ENCODE measurements at places on chromosomes 5 and 9. TPM values are rescaled to one million over a fixed set of nuclear protein-coding genes. Genes with fewer than 3 reads are reported as not detected.

GABRA1 gene
- total RNA-seq = not detected

FAM163B gene
- 0.31 TPM for total RNA-seq

CCDC107 gene
- 3.8 TPM for total RNA-seq

C9orf85 gene
- total RNA-seq = 29.3 TPM

FUBP3 gene
- 87.2 TPM for total RNA-seq

PCDHAC2 gene
- 1.9 TPM for total RNA-seq

OR1L8 gene
- total RNA-seq = not detected

ASPN gene
- total RNA-seq = not detected

SPINK13 gene
- not detected for total RNA-seq

SLC6A18 gene
- total RNA-seq = not detected

PRDM12 gene
- not detected for total RNA-seq

GCNT4 gene
- 0.25 TPM for total RNA-seq

PRPF4 gene
- 28.2 TPM for total RNA-seq

C5orf52 gene
- not detected for total RNA-seq

CACFD1 gene
- total RNA-seq = 29.3 TPM

DNA sequence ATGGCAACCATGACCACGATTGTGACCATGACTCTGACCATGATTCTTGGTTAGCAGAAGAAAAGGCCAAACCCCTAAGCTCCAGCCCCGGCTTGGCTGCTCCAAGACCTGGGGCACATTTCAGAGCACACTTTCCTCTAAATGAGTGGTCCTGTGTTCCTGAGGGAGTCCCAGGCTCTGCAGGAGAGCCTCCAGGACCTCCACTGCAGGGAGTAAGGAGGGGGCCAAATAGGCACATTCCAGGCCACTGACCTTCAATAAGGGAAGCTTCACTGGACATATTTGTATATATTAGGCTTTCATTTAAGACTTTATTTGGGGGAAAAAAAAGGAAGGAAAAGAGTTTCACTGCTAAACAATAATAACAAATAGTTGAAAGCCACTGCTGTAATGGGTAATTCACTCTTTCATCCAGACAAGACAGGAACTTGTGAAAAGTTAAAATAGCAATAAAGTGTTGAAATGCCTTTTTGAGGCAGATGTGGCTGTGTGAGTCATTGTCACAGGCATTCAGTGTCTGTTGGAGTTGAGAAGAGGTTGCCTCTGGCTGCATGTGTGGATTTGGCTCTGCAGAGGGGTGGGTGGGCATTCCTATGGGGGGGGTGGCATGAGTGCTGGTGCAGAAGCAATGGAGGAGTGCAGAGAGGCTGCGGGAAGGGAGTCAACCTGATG lies 63.9 kb upstream of the TGFBR1 start:
- no peak for DNase-seq

DNA sequence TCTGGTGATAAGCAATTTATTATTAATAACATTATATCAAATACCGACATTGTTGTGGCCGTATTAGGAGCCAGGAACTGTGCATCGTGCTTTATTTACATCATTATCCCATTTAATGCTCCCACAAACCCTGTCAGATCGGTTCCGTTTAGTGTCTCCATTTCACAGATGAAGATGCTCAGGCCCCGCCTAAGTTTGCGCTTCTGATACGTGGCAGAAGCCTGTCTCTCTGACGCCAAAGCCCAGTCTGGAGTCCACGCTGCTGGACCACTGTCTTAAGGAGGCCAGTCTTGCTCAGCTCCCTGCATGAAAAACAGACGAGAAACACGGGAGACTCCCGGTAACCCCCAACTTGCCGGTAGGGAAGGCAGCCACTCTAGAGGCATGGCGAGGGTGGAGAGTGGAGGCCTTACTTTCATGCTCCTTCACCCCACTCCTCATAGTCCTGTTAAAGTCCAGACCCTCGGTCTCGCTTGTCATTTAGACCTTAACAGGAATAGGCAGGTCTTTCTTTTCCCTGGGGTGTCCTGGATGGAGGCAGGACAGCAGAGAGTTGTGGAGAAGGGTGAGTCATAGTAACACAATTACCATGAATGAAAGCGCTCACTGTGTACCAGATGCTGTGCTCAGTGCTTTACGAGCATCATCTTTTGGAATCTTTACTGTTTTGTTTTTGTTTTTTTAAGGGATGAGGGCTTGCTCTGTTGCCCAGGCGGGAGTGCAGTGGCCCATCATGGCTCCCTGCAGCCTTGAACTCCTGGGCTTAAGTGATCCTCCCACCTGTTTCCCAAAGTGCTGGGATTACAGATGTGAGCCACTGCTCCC lies 872 bp downstream of the TXNDC15 start:
- DNase-seq = peak; percentile 40

GRCh38 chr5:34436761-34437501 lies 219.2 kb upstream of the RAI14 start:
- no peak for DNase-seq

GRCh38 chr5:157603333-157604190 lies 28.0 kb upstream of the ADAM19 start:
- no peak for DNase-seq

- DNase-seq = no peak
These were observed 51.4 kb downstream of the RNF130 start for GRCh38 chr5:180020176-180020575.

DNA sequence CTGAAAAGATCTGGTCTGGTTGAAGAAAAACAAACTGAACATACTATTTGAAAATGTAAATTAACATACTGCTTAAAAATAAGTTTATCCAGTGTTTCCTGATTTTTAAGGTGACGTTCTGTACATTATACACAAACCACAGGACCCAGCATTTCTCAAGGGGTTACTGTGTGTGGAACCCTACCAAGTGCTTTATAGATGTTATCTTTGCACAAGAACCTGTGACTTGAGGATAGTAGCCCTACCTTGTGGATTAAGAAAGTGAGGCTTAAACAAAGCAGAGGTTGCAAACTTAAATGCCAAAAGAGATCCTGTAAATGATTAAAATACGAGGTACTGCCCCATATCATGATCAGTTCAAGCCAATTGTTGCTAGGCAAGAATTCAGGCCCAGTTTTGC lies 4.7 kb downstream of the KLF9 start:
- DNase-seq = no peak

DNA sequence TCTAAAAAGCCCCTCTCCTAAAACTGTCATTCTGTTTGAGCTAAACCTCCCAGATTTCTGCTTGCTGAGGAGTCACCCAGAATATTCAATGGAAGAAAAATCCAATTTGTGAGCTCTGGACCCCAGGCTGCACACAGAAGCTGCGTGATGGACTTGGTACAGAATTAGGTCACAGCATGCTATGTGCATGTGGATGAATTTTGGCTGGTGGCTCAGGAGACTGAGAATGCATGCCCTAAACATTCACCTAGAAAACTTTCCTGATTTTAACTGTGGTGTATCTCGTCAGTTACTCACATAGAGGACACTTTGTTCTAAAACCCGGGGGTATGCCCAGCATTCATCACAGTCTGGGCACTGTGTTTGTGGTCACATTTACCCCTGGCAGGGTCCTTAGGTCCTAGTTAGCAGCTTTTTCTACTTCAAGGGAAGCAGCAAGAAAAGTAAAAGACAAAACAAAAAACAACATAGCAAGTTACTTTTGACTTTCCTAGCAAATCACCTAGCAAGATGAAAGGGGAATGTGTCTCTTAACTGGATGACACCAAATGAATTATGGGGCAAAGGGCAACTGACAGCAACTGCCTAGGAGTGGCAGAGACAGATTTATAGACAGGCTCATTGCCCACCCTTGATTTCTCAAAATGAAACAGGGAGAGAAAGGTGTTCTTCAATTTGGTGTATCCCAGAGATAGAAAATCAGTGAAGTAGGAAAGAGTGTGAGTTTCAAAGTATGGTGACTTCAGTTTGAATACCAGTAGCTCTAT lies 8.3 kb upstream of the SHROOM1 start:
- no peak for DNase-seq

GRCh38 chr5:110258460-110259216 lies 467.8 kb downstream of the TMEM232 start:
- peak; percentile 64 for DNase-seq

- DNase-seq = no peak
These were observed 27.7 kb upstream of the SSBP2 start for GRCh38 chr5:81778642-81779041.

DNA sequence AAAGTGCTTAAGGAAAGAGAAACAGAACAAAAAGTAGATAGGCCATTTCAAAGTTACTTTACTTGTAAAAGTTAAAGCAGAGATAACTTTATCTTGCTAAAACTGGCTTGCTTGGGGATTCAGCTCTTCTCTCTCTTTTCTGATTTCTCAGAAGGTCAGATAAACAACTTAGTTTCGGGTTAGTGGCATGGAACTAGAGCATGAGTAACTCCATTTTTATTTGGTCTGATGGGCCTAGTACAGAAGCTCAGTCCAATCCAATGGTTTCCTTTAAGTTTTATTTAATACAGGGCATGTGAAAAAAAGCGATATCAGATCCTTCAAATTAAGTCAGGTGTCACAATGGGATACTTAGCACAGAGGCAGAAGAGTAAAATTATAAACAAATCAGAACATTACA lies 18.8 kb upstream of the GPBP1 start:
- no peak for DNase-seq

DNA sequence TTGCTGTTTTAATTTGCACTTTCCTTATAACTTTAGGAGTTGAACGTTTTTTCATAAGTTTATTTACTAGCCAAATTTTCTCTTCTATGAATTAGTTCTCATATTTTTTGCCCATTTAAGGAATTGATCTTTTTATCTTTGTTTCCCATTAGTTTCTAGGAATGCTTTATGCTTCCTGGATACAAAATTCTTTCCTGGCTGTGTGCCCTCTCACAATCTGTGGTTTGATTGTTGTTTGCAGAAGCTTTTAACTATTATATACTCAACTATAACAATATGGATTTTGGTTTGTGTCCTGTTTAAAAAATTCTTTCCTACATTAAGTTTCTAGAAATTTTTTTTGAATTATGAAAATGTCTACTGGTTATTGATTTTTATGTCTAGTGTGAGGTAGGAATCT lies 206.3 kb downstream of the CSNK1G3 start:
- DNase-seq = no peak

- DNase-seq = no peak
These were observed 25.5 kb downstream of the ABHD17B start for GRCh38 chr9:71885467-71885866.

DNA sequence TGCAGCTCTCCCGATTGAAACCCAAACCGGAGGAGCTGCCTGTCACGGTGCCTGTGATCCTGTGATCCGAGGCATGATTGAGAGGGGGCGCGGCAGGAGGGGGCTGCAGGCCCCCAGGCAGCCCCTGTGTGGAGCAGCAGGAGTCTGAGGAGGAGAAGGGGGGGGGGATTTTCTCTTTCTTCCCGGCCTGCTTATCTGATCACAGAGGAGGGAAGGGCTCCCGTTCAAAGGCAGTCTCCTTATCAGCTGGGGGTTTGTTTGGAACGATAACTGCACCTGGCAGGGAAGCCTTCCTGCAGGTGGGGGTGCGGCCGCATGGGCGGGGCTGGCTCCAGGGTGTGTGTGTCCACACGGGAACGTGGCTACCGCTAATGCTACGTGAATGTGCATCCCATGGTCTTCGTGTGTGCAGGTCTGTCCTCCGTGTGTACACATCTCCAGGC lies 38.4 kb downstream of the LMX1B start:
- peak; percentile 64 for DNase-seq

DNA sequence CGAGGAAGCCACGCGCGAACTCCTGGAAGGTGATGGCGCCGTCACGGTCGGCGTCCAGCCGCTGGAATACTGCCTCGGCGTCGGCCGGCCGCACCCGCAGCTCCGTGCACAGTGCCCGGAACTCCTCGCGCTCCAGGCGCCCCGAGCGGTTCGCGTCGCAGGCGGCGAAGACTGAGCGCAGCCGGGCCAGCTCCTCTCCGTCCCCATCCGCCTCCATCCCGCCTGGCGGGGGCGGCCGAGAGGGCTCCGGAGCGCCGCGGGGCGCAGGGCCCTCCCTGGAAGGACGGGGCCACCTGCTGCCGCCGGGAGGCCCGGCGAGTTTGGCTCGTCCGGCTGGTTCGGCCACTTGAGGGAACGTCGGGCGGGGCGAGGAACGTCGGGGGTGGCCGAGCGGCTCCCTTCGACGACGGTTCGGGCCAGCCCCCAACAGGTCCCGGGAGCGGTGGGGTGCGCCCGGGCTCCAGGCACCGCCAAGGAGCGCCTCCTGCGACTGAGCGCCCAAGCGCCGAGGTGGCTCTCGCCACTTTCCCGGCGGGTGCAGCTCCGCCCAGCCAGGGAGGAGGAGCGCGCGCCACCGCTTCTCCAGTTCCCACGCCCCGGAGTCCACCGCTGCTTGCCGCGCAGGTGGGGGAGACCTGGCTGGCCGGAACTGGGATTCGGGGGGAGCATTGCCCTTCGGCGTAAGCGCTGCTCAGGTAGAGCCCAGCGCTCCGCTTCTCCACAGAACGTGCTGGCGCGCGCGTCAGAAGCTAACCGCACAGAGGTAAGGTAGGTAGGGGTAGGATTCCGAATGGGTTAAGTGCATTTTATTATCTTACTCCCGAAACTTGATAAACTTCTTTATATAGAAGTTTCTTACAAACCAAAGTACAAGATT lies at the start of gene RASEF:
TSS of gene RASEF (minus strand) at position 492 of the 877 bp plus-strand sequence. CDS start at position 217, 275 bp downstream.
- peak; percentile 74 for DNase-seq

DNA sequence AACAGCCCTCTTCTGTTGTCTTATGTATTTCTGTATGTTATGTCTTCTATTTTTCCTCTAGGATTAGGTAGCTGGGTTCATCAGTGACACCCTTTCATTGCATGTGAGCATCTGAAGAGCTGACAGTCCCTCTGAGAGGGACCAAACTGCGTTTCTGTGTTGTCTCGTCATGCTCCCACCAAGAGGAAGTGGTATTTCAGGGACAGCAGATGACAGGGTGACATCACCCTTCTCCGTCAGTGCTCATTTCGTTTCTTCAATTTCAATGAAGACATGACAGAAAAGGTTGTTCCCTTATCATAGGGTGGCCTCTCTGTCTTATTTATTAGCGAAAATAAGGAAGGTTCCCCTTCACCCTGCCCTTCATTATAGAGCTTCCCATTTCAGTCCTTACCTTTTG lies 225.9 kb upstream of the NR4A3 start:
- DNase-seq = no peak

DNA sequence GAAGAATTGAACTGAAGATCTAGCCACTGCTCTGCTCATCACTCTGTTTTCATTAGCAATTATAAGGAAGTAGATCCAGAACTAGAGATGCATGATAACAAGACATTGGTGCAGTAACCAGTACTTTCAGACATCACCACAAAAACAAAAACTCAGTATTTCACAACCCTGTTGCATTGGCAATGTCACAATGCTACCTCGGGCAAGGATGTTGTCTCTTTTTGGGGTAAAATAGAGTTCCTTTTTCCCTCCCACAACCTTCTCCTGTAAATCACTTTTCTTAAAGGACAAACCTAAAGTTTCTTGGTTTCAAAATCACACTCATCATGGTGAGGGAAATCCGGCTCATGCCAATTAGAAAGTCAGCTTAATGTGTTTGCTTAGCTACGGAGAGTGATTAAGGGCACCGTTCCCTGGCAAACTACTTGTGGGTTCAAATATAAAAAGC lies 420.1 kb upstream of the MEF2C start:
- no peak for DNase-seq

DNA sequence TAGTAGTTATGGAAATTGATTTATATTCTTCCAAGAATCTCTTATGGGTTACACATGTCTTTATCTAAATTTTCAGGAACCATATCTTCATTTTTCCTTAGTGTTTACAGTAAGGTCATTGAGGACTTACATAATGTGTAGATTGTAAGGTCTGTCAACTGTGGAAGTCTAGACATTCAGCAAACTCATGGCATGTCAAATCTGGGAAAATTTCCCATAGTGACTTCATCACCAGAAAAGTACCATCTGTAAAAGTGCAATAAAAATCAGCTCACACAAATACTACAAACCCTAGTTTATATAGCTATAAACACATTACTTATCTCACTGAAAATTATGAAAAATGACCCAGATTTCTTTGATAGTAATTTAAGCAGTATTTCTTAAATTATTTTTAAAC lies 419.4 kb downstream of the MTRR start:
- no peak for DNase-seq

- DNase-seq = no peak
These were observed 292.9 kb downstream of the NR3C1 start for GRCh38 chr5:143110591-143110990.

Measured in neural progenitor cell (in vitro differentiated cells).